Choroid plexus epithelial cell (primary cell): ENCODE measurements at places on chromosomes 3 and 15.

- DNase-seq: no peak
These were observed 22.4 kb downstream of the CD86 start for GRCh38 chr3:122077293-122078234.

- no peak for DNase-seq
These were observed 12.6 kb upstream of the SHISA5 start for GRCh38 chr3:48516571-48516970.

- DNase-seq: no peak
These were observed 1.4 kb upstream of the RARRES1 start for GRCh38 chr3:158733656-158734055.

- peak; percentile 5 for DNase-seq
These were observed 653.6 kb downstream of the NSUN3 start for GRCh38 chr3:94716326-94717018.

DNA sequence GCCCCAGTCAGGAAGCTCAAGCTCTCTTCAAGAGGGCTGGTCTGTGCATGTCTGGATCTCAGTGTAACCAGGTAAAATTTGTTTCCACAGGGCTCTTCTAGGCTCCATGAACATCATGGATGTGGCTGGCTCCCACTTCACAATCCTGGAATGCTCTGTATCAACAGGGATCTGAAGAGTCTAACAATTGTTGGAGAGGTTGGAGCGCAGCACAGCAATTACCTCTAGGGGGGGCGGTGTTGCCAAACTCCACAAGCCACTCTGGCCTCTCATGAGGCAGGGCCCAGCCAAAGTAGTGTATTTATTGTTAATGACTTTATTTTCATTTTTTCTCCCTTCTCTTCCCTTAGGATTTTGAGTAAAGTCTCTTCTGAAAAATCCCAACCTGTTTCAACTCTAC is 6.1 kb upstream of the EIF2B5 start:
- DNase-seq: peak; percentile 66

DNA sequence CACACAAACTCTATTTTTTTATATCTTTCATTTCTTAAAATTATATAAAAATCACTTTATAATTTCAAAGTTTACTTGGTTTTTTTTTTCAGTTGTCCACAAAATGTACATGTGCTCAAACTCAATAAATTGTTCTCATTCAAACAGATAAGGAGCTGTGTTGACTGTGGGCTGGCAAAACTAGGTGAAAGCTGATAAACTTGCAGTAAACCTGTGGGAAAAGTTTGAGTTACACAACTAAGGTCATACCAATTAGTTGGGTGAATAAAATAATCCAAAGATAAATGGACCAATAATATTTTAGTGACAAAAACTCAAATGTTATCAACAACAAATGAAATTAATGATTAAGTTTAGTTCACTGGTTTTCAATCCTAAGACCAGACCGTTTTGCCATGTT is 12.6 kb upstream of the UPK1B start:
- no peak for DNase-seq

DNA sequence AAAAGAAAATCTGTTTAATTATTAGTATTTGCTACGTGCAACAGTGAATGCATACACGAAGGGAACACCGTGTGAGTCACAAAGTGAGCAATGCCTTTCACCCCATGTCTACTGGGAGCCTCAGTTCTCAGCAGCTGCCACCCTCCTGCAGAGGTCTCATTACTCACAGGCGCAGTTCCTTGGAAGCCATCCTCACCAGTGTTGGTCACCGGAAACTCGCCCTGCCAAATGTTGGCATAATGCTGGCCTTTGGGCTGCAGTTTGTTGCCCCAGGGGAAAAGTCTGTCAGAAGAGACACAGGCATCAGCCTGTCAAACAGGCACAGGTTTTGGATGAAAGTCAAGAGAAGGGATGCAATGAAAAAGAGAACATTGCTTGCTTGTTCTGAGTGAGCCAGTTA is 50.1 kb downstream of the SUMF1 start:
- peak; percentile 89 for DNase-seq

DNA sequence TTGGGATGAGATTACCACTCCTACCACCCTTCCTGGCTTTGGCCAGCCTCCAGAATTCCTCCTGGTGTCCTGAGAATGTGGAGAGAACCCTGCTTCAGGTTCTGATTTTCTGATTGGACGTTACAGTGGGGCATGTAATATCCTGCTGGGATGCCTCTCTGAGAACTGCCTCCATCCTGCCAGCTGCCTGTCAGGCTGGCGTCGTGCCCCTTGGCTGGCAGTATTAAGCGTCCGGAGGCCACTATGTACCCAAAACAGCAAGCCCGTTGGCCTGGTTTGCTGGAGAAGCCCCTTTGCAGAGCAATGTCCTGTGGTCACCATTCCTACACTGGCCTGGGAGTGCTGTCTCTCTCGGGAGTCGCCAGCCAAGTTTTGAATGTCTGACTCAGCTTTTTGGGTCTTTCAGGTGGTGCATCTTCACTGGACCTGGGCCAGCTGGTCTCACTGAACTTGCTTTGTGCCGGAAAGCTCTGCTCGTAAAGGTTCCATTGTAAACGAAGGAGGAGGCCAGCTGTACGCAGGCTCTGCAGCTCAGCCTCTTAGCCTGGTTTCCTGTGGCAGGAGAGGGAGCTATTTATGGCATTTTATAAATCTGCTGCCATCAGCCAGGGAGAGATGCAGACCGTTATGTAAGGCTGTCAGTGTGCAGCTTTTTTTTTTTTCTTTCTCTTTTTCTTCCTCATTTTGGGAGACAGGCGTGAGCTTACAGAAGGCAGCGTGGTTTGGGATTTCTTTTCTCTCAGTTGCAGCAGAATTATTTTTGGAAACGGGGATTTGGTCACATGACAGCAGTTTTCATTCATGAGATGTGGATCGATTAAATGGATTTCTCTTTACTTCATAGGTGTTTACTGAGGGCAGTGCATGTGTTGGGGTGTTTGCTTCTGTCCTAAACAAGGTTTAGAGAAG is 19.0 kb upstream of the TRAK1 start:
- peak; percentile 76 for DNase-seq

DNA sequence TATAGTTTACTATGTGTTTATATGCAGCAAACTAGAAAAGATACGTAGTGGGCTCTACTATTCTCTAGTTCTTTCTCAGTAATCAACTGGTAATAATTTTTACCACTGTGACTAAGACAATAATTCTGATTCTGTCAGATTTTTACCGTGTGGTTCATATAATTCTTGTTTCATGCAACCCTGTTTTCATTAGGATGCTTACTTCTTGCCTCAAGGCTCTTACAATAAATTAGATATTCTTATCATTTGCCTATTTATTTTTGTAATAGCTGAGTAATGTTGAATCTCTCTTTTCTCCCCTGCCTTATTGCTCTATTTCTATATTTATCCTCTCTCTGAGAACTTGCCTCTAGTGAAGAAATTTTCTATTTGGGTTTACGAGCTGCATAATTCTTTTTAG is 524.7 kb downstream of the NAALADL2 start:
- DNase-seq: no peak

- DNase-seq: no peak
These were observed 17.8 kb upstream of the SEC62 start for GRCh38 chr3:169948559-169949448.

- DNase-seq: peak; percentile 83
These were observed 14.8 kb downstream of the ZIC1 start for GRCh38 chr3:147423798-147424580.

DNA sequence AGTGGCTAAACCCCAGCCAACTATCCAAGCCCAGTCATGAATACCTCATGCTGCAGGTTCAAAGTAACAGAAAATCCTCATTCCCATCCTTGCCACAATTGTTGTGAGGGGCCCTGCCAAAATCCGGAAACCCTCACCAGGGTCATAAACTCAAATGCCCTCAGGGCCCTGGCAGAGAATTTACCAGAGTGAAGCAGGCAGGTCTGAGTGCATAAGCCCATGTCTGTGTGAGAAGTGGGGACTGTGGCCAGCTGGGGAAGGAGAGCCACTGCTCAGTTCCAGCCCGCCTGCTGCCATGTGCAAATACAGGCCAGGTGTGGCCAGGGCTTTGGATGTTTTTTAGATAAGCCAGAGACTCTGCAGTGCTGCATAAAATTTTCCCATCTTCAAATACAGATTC is 7.0 kb downstream of the CEP152 start:
- DNase-seq: no peak

GRCh38 chr3:69384326-69384725 is 1.6 kb downstream of the FRMD4B start:
- DNase-seq: no peak

DNA sequence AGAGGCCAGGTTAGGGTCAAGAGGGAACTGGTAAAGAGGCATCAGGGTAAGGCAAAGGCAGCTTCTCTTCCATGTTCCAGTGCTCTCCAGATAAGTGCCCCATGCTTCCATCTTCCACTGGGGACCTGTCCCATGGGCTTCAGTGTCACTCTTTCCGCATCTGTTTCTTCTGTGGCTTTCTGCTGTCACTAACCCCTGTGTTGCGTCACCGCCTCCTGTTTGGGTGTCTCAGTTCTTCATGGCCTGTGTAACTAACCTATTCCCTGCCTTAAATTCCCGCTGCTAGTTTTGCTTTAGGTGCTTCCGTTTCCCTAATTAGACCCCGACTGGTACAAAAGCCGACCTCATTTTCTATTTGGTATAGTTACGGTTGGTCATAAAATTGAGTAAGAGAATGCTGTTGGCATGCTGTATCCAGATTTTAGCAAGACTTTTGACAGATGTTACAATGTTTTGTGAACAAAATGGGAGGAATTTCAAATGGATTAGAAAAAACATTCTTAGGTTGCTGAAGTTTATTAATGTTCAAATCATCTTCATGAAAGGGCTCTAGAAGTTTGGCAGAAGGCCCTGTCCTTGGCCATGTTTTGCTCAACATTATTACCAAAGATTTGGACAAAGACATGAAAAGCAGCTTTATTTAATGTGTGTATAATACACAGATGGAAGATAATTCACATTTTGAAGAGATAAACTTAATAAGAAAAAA is 245.3 kb downstream of the BBX start:
- DNase-seq: no peak

GRCh38 chr3:28590216-28590615 is 241.6 kb upstream of the AZI2 start:
- no peak for DNase-seq

DNA sequence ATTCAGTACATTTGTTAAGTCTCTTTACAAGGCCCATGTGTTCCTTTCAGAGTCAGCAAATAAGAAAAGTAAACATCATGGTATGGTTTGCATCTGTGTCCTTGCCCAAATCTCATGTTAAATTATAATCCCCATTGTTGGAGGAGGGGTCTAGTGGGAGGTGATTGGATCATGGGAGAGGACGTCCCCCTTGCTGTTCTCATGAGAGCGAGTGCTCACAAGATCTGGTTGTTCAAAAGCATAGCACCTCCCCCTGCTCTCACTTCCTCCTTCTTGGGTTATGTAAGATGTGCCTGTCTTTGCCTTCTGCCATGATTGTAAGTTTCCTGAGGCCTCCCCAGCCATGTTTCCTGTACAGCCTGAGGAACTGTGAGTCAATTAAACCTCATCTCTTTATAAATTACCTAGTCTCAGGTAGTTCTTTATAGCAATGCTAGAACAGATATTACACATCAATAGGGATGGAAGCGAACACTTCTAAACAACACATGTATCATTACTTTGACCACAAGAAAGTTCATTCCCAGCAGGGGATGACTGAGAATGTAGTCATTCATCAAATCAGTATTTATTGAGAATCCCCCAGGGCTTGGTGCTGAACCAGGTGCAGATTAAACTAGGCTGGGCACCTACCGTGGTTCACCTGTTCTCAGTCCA is 4.1 kb downstream of the EFCAB12 start:
- DNase-seq: peak; percentile 73

- DNase-seq: no peak
These were observed 9.7 kb upstream of the SCAANT1 start for GRCh38 chr3:63921741-63922482.

GRCh38 chr15:68786753-68787152 is 33.9 kb downstream of the ANP32A start:
- no peak for DNase-seq

GRCh38 chr3:150960708-150961684 is 11.5 kb downstream of the CLRN1 start:
- DNase-seq: no peak

GRCh38 chr15:72599855-72600464 is 54.5 kb upstream of the GOLGA6B start:
- peak; percentile 81 for DNase-seq
